ENCODE measurements at places on chromosomes 7 and 10.

GRCh38 chr10:33860552-33860951, 526.1 kb upstream of the NRP1 start:
- DNase-seq: no peak

DNA sequence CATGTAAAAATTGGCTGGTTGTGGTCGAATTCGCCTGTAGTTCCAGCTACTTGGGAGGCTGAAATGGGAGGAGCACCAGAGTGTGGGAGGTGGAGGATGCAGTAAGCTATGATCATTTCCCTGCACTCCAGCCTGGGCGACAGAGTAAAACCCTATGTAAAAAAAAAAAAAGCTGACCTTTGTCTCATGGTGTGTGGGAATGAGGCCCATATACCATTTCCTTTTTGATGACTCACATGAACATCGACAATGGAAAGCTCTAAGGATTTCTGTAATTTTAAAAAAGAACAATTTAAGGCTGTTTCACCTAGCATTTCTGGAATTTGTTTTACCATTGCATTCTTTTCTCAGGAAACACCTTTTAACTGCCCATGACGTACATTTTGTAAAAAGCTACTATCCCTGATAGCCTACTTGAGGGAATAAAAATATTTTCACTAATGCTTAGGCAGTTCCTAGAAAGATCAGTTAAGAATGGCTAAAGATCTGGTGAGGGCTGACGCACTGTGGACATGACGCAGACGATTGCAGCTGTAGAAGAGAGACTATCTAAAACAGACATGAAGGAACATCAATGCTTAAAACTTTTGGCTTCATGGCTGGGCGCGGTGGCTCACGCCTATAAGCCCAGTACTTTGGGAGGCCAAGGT, 400.6 kb upstream of the IGFBP3 start:
- peak; percentile 23 for DNase-seq

DNA sequence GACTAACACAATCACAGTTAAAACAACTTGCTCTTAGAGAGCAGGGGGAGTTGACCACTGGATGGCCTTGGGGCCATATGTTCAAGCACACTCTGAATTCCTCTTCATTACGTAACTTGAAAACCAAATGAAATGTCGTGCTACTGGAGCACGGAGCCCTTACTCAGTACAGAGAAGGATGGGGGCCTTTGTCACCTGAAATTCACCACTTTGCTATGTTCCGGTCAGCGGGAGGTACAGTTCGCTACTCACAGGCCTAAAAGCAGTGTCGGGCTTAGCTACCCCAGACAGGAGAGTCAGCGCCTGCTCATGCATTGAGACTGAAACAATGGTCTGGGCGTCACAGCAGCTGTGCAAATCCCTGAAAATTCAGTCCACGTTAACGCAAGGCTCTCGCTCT, 39.6 kb downstream of the GLI3 start:
- DNase-seq: peak; percentile 87

- DNase-seq: no peak
Measured at GRCh38 chr10:124089859-124090258, 3.5 kb downstream of the CHST15 start.

DNA sequence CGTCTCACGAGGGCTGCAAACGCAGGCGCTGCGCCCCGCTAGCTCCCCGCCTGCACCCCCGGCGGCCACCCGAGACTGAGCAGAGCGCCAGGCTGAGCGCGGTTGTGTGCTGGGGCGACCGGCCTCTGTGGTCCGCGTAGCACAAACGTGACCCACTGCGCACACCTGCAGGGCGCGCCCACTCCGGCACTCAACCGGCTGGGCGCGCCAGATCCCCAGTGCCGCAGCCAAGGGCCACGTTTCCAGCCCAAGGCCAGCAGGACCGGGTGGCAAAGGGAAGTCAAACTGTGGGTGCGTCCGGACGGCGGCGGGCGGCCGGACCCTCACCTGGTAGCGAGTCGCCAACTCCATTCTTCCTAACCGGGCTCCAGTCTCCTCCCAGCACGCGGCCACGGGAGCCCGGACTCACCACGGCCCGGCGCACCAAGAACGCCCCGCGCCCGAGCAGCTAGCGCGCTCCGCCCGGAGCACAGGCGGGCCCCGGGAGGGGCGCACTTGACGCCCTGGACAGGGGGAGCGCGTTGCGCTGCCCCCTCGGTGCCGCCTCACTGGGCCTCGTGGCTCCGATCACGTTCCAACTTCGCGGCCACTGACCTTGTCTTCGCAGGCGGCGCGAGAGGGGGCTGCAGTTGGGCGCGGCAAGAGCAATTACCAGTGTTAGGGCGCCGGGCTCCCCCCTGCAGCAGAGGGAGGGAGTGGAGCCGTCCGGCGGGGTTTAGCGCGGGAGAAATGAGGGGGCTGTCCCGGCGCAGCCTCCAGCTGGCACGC, at the start of gene CDCA7L:
CDCA7L (minus strand) TSS at position 446 of the 768 bp plus-strand sequence; CDS start at position 351, 95 bp downstream.
- no peak for DNase-seq

GRCh38 chr10:24622781-24623301, 100.8 kb downstream of the ARHGAP21 start:
- no peak for DNase-seq

- DNase-seq: no peak
Measured at GRCh38 chr7:96508371-96508770, 186.5 kb upstream of the SLC25A13 start.

GRCh38 chr7:143967398-143967797, 12.8 kb downstream of the OR2F1 start:
- no peak for DNase-seq

GRCh38 chr10:73874267-73875138, at the start of gene CAMK2G:
CAMK2G (minus strand) TSS chr10:73874555; CDS start chr10:73874461, 94 bp downstream.
- DNase-seq: no peak

- DNase-seq: no peak
Measured at GRCh38 chr7:106874076-106874475, 9.0 kb downstream of the PIK3CG start.

GRCh38 chr10:15505329-15505728, 134.2 kb upstream of the FAM171A1 start:
- DNase-seq: no peak

DNA sequence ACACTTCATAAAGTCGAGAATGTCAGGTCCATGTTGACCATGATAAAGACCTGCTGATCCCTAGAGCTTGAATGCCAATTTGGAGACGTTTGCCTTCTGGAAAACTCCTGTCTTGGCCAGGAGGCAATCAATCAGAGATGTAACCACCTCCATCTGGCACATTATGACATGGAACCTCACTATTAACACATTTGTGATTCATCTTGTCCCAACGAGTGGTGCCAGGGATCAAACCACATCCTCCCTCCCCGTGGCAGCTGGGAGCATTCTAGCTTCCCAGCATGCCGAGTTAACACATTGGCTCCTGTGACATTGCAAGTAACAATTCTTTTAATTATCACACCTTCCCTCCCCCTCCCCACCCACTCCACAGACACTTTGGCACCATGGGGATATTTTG, 84.0 kb upstream of the PPP1R17 start:
- DNase-seq: no peak

DNA sequence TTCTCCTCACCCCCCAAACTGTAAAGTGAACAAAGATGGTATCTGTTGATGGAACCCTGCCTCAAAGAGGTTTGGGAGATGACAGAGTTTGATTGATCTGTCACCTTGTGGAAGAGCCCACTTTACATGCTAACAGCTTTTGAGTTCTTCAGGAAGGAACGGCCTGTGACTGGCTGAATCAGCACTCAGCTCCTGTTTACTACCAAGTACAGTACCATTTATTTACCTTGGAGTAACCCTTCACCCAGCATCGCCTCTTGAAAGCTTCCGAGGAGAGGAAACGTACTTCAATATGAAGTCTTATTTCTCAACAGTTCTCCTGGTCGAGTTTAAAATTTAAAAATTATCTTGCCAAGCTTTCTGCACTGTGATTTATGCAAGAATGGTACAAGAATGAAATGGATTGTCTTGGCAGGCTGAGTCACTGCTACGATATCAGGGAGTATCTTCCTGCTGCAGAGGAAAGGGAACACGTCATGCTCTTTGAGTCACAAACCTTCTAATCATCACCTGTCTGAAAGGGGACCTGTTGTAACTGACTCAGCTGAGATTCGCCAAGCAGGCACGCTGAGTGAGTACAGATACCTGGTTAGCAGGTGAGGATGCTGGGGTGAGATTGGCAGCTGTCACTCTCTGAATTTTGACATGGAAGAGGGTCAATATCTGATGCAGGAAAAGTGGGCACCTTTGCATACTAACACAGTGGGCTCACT, 30.1 kb downstream of the KLF6 start:
- DNase-seq: peak; percentile 87

GRCh38 chr7:99624484-99624883, 7.7 kb downstream of the ZSCAN25 start:
- no peak for DNase-seq

DNA sequence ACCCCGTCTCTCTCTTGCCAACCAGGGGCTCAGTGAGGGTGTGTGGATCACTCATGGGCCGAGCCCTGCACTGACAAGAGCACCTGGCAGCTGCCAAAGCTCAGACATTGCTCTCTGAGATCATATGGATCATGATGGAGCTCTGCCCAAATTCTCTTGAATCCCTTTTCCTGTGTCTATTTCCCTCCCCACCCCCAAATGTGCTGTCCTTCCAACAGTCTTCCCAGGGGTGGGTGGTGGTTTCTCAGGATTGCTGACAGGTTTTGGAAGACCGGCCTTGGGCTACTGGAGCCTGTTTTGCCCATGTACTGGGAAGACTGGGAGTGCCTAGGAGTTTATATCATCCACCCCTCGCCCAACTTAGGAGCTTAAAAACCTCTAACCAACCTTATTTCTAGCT, 10.5 kb downstream of the ARHGAP22 start:
- DNase-seq: no peak

DNA sequence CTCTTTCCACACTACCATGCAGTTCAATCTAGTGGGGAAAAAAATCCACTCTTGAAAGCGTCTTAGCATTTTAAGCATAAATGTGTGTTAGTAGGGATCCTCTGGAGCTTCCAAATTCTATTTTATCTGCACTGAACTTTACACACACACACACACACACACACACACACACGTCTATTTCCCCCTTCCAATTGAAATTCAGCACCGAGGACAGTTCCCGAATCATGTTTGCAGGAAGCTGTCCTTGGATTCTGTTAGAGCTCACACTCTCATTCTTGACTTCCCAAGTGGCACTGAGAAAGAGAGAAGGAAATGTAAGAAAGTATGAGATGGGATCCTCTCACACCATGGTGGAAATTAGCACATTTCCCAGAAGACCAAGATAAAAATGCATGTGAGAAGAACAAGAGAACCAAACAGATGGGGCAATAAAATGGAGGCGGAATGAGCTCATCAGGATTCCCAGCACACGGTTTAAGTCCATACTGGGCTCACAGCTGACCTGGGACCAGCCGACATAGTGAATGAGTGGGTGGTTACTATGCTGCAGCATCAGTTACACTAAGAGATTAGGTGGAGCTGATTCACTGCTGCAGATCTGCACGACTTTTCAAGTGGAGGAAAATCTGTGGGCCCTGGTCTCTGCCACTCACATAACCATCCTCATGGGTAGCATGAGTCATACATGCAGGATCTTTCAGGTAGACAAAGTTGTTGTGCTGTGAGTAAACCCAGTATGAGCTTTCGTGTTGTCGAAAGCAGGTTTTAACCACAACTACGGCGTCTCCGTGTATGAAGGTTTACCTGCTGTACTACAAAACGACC, 3.3 kb upstream of the NPTX2 start:
- no peak for DNase-seq

- no peak for DNase-seq
Measured at GRCh38 chr7:65975814-65976445, 6.1 kb downstream of the GUSB start.

DNA sequence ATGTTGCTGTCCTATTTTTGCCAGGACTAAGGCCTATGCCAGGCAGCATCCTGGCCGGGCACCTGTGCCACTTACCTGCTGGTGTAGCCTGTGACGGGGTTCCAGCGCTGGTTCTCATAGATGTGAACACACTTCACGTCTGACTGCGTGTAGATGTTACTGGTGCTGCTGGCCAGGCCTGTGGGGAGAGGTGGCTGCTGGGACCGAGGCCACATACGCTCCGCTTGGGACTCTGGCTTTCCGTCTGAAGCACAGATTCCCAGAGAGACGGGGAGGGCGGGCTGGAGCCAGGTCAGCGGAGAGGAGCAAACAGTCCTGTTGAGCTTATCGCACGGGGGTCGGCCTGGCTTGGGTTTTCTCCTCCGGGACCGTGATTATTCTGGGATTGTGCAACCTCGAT, 16.7 kb downstream of the BHLHA15 start:
- no peak for DNase-seq

GRCh38 chr7:145036604-145037405, 201.0 kb upstream of the TPK1 start:
- DNase-seq: peak; percentile 4

DNA sequence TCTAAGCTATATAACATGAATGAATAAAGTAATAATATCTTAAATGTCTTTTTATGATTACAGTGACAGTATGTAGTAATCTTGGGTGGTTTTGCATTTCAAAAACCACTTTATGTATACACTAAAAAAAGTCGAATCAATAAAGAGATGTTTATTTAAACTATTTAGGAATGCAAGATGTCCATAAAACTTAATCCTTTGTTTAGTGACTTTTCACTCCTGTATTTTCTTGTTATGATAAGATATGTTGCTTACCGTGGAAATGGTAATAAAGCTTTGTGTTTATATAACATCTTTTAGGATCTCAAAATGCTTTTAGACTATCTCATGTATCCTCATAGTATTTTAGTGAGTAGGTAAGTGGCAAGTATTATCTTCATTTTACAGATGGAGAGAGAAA, 48.5 kb downstream of the SP4 start:
- no peak for DNase-seq

DNA sequence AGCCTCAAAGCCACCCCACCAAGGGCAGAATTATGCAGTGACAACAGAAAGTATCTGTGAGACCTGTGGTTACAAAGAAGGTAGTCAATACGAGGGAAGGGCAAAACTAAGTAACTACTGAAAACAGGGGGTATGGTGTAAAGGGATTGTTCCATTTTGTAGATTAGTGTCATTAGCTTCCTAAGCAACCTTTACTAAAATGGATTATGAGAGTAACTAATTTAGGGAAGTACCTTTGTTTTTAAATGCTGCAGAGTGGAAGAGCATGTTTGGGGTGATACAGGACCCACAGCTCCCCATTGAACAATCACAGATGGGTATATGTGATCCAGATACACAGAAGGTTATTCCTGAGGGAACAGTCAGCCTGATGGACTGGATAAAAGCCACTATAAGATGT, 51.3 kb upstream of the TAC1 start:
- no peak for DNase-seq

GRCh38 chr10:75546004-75546403, 114.6 kb downstream of the LRMDA start:
- DNase-seq: no peak

- no peak for DNase-seq
Measured at GRCh38 chr10:15370856-15371701, at the start of gene FAM171A1. FAM171A1 (minus strand) TSS chr10:15371289; CDS start chr10:15371052, 237 bp downstream.

All from non-pigmented ciliary epithelial cell (primary cell).